ENCODE measurements at places on chromosomes 16 and 17.

GRCh38 chr16:48124266-48124665, 31.5 kb downstream of the ABCC12 start:
- no peak for DNase-seq

DNA sequence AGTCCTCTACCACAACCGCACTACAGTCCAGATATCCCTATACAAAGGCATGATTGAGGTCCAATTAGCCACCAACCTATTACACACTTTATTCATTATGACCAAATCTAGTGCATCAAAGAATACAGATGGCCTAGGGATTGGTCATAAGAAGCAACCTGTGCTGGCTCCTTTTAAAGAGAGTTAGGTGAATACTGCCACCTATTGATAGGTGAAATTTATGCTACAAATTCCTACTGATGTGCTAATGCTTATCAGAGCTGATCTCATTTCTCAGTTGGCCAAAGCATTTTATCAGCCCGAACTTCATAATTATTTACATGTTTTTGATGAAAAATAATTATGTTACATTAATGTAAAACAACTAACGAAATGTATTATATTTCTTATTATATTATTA, 166.3 kb downstream of the ANKFN1 start:
- DNase-seq = no peak

- DNase-seq = no peak
These were observed 29.6 kb downstream of the OGFOD1 start for GRCh38 chr16:56480776-56481467.

GRCh38 chr17:63984651-63985386, 12.1 kb upstream of the SCN4A start:
- peak; percentile 52 for DNase-seq

DNA sequence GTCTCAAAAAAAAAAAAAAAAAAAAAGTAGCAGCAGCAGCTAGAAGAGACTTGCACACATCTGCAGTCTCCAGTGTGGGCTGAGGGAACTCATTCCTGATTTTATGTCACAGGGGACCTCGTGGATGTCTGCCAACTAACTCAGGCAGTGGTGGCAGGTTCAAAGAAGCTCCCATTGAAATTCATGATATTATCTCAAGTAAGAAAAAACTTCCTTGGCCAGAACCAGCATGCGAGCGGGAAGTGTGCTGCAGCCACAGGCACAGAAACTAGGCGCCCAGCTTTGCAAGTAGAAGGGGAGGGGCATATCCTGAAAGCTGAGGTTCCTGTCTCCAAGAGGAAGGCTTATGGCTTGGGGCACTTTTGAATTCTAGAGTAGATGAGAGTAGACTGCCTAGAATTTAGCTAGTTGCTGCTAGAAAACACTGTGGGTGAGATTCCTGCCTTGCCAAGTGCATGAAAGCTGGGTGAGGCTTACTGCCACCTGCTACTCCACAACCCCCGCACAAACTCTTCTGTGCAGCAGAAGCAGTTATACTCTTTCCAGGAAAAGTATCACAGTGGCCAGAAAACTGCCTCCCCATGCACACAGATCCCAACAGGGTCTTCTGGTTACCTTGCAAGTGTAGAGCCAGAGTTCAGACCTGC, 603.8 kb upstream of the CA10 start:
- peak; percentile 21 for DNase-seq

DNA sequence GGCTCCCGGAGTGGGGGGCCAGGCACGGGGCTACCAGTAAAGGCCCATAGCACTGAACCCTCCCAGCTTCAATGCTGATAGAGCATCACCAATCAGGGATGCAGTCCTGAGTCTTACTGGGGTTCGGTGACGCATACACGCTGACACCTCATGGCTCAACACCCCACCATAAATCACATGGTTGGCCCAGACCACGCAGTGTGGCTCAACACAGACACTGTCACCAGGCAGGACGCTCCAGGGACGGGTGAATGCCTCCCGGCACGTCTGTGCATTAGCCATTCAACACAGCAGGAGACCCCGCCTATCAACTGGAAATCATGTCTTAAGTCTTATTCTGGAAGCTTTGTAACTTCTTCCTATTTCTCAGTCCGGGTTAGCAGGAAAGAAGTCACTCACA, 35.0 kb downstream of the NECAB2 start:
- DNase-seq = no peak

- no peak for DNase-seq
These were observed 6.7 kb upstream of the GINS2 start for GRCh38 chr16:85695196-85696128.

DNA sequence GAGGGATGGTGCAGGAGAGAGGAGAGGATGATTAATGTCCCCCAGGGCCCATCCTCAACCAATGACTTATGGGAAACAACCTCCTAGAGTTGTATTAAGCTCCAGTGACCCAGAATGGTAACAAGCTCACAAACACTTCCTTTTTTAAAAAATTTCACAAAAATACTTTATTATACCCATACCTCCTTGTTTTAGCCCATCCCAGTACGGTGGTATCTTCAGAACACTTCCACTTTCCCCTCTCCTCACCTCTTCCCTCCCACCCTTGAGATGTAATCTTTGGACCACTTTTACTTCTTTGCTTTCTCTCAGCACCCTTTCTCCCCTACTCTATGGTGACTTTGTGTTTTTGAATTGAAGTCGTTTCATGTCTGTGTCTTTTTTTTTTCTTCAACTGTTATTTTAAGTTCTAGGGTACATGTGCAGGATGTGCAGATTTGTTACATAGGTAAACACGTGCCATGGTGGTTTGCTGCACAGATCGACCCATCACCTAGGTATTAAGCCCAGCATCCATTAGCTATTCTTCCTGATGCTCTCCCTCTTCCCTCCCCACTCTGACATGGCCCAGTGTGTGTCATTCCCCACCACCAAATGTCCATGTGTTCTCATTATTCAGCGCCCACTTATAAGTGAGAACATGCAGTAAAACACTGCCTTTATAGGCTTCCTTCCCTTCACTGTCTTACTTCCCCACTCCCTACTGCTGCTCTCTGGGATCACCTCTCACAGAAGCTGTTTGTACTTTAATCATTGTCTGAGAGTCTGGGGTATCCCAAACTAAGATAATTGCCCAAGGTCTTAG, 124.5 kb downstream of the PRKCB start:
- DNase-seq = no peak

DNA sequence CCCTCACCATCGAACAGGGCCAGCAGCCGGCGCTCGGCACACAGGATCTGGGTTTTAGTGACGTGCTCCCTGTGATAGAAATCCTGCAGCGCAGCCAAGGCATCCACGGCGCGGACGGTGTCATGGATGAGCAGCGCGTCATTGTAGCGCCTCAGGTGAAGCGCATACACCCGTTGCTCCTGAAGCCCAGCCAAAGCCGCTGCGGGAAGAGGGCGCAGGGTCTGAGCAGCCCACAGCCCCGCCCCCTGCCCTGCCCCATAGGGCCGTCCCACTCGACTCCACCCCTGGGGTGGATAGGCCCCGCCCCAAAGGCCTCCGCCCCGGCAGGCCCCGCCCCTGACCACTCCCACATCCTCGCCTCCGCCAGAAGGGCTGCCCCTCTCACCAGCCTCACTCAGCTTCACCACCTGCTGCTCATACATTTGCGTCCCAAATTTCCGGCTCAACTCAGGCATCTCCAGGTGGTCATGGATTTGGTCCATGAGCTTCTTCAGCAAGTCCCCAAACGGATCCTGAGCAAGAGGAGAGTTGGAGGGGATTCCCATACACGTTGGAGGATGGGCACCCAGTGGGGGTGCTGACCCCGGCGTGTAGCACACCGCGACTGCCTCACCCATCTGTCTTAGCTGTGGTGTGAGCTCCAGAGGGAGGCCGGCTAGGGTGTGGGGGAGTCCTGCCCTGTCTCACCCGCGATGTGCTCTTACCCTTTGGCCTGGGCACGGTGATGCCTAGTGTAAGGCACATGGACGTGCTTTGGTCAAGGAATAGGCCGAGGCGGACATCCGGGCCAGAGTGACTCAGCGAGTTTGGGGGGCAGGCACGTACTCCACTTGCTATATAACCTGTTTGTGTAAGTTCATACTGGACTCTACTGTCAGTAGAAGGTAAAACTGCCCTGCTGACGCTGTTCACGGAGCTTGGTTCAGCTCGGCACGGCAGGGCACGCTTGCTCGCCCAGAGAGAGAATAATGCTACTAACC, 4.6 kb downstream of the DHX58 start:
- peak; percentile 79 for DNase-seq

DNA sequence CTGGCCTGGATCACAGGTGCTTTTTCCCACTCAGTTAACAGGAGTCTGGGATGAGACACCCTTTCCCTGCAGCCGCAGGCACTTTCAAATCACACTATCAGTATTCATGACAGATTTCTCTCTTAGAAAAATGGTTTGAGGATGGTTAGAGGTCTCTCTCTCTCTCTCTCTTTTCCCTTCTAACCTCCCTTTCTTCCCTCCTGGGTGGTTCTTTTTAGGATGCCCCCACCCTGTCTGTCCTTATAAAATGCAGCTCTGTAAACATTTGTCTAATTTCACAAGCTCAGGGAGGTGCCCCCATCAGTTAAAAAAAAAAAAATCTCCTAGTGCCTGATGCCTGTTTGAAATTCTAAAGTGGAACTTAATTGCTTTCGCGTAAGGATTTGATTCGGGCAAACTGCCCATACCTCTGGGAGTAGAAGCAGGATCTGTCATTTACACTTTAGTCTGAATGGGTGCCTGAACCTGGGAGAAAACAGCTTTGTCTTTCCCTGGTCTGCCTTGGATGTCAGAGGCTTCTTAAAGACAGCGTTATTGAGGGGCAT, 158.8 kb downstream of the CCDC182 start:
- DNase-seq = no peak

DNA sequence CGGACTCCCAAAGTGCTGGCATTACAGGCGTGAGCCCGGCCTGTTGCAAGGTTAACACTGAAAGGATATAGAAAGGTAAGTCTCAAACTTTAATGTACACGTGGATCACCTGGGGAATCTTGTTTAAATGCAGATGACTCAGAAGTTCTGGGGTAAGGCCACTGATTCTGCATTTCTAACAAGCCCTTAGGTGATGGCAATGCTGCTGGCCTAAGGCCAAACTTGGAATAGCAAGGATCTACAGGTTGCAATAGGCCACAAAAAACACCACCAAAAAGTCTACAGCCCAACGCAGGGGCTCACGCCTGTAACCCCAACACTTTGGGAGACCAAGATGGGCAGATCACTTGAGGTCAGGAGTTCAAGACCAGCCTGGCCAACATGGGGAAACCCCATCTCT, 4.2 kb downstream of the CMTM4 start:
- no peak for DNase-seq

- DNase-seq = no peak
These were observed 4.4 kb upstream of the SCPEP1 start for GRCh38 chr17:56973520-56973919.

- DNase-seq = no peak
These were observed 31.2 kb downstream of the TOM1L2 start for GRCh38 chr17:17941015-17941414.

DNA sequence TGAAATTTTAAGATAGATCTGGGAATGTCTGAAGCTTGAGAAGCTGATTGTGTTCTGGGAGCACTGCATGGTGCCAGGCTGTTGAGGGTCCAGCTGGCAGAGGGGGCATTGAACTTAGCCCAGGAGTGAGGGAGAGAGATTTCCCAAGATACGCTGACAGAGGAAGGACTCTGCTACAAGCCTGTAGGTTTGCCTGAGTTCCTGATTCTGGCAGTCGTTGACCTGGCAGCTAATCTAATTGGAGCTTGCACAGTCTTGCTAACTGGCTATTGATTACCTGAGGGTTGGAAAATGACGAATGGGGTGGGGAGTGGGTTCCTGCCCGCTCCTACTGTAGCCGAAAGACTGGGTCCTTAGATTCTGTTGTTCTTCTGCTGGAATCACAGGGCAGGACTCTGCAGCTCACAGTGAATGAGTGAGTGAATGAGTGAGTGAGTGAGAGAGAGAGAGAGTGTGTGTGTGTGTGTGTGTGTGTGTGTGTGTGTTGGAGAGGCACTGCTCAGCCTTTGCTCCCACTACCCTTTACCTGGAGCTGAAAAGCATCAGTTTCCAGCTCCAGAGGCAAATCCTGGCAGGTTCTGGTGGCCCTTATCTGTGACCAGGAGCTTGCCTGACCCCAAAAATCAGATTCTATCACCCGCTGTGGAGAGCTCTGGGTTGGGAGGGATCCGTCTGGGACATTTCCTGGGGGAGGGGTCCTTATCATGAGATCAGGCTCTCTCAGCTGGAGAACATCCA, 16.7 kb downstream of the CTRL start:
- no peak for DNase-seq

- DNase-seq = no peak
These were observed 13.3 kb upstream of the MRC2 start for GRCh38 chr17:62614142-62614541.

GRCh38 chr17:36857698-36858097, 79.6 kb upstream of the LHX1 start:
- no peak for DNase-seq

DNA sequence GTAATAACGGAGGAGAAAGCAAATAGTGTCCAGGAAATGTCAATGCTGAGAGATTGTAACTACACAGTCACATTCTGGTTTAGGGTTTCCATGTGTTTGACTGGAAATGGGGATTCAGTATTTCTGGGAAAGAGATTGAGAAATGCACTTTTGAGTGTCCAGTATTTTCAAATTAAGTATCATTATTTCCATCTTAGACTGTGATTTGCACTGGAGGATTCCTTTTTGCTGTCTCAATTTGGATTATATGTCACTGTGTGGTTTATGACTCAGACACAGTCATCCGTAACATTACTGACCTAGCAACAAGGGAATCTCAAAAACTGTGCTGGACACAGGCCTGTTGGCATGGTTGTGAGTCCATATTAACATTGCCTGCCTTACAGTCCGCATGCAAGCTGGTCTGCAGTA, 681.4 kb downstream of the CDH11 start:
- DNase-seq = no peak

DNA sequence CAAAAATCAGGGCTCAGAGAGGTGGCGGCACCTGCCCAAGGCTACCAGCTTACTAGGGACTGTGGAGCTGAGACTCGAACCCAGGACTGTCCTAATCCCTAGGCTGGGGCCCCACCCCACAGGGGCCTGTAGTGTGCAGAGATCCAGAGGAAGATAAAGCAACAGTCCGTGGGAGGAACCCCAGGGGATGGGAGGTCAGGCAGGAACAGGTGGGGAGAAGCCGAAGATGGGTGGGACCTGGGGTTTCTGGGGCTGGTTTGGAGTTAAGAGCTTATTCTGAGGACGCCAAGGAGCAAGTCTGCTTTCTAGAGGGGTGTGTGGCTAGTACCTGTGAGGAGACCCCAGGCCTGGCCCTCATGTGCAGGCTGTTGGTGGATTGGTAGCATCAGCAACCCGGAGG, 14.9 kb downstream of the C16orf74 start:
- DNase-seq = no peak

All from heart right ventricle (tissue), 16 donors.